ENCODE measurements at places on chromosomes 4 and X.

- DNase-seq = no peak
Observed at GRCh38 chr4:41998019-41998418, 7.7 kb downstream of the SLC30A9 start.

GRCh38 chrX:25941087-25941486 lies 197.1 kb upstream of the MAGEB18 start:
- DNase-seq = no peak

DNA sequence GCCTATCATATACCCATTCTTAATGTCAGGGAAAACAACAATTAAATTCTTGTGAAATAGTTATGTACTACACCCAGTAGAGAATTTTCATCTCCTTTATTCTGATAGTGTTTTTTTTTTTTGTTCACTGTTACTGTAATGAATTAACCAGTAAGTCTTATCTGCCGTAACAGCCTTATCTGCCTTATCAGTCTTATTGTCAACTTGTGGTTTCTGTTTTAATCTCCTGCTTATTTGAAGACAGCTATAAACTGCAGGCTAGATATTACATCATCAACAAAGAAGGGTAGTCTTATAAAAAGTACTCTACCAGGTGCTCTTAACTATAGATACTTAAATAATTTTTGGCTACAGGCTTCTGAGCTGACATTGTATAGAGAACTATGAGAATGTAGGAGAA lies 79.5 kb downstream of the MAGEB5 start:
- no peak for DNase-seq

GRCh38 chrX:39149761-39150160 lies 348.5 kb downstream of the MID1IP1 start:
- DNase-seq = peak; percentile 27

DNA sequence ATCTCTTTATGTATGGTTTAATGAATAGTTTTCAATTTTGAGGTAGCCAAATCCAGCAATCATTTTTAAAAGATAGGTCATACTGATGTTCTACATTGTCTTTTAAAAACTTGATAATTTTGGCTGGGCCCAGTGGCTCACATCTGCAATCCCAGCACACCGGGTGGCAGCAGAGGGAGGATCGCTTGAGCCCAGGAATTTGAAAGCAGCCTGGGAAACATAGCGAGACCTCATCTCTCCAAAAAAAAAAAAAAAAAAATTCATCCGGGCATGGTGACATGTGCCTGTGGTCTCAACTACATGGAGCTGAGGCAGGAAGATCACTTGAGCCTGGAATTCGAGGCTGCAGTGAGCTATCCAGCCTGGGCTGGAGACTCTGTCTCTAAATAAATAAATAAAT lies 419.8 kb downstream of the GALNTL6 start:
- no peak for DNase-seq

DNA sequence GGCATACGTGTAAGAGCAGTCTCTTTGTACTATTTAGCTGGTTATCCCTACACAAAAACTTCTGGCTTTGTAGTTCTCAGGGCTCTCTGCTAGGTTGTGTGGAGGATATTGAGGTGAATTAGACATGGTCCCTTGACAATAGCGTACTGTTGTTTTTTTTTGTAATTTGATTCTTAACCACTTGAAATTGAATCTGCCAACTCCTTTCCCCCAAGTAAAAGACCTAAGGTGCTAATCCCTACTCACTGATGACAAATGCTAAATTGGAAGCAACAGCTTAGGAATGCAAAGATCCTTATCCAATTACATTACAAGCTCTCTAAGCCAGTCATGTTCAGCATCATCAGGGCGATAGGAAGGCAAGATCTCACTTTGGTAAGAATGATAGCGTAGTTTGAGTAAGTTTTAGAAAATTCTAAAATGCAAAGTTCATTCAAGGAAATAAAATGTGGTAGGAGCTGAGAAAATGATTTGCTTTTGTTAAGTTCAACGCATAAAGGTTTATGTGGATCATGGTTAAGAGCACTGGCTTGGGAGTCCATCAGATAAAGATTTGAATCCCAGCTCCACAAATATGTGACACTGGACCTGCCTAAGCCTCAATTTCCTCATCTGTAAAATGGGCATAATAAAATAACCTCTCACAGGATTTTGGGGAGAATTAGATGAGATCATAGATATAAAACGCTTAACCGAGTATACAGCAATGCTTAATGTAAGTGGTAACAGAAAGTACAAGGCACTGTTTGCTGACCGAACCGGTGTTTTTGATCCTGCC lies 39.3 kb downstream of the DOCK11 start:
- DNase-seq = no peak

GRCh38 chr4:15992167-15992485 lies 29.2 kb upstream of the FGFBP2 start:
- no peak for DNase-seq

GRCh38 chr4:100103671-100104070 lies 86.6 kb downstream of the DDIT4L start:
- DNase-seq = no peak

- DNase-seq = no peak
Observed at GRCh38 chr4:71430609-71431008, 91.8 kb downstream of the SLC4A4 start.

DNA sequence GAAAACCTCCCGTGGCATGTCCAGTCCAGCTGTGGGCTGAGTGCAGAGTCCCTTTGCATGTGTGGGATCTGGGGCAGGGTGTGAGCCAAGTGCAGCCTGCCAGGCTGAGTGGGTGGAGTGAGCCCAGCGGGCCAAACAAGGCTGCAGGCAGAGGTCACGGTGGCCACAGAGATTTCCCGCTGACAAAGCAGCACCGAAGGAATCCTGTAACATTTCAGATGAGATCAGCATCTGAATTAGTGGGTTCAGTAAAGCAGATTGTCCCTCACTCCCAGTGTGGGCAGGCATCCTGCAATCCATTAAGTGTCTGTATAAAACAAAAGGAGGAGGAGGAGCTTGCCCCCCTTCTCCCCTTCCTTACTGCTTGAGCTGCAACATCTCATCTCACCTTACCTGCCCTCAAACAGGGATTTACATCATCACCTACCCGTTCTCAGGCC lies 324.4 kb downstream of the FAT4 start:
- DNase-seq = no peak

DNA sequence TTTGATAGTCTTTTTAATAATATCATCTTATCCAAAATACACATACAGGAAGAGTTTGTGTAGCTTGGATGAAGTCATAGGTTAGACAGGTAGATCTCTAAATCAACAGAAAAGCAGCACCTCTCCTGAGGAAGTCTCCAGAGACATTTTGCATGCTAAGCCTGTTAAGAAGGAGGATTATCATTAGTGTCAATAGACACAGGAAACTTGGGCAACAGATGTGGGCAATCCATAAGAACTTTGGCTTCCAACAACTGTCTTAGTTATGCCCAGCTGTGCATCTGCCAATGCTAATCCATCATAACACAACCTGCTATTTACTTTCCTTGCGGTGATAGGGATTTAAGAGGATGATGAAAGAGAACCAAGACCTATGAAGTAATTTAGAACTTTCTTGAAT lies 1052.6 kb downstream of the RPA4 start:
- DNase-seq = no peak

GRCh38 chr4:148852092-148852699 lies 410.0 kb upstream of the NR3C2 start:
- DNase-seq = no peak

GRCh38 chr4:75107755-75108612 lies 175.1 kb downstream of the PARM1 start:
- no peak for DNase-seq

- no peak for DNase-seq
Observed at GRCh38 chr4:109469915-109470314, 36.3 kb downstream of the SEC24B start.

DNA sequence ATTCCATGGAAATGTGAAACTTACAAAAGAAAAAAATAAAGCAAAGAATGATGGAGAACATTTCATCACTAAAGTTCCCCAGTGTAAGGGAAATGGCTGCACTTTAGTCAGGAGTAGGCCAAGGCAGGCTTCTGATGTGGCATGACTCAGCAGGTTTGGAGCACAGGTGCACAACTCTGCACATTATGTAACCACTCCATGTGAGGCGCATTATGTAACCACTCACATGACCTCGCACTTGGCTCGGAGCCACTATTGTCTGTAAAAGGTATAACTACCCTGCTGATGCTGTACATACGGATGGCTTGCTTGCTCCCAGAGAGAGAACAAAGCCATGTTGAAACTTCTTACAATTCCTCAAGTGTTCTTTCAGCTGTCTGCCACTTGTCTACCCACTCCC lies 727.6 kb downstream of the TRAM1L1 start:
- no peak for DNase-seq

- DNase-seq = no peak
Observed at GRCh38 chr4:14168919-14169318, 541.4 kb upstream of the BOD1L1 start.

DNA sequence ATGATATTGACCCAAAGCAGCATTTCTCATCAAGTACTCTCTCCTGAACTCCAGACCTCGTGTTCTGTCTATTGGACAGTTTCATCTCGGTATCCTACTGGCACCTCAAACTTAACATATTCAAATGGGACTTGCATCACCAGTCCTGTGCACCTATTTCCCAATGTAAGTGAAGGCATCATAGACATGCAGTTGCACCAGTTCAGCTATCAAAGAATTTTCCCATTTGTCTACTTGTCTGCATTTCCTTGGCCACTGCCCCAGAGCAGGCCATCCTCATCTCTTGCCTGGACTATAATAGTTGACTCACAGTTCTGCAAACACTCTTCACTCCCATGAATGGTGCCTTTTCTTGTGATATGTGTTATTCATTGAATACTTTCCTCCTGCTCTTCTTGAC lies 11.3 kb upstream of the LIMCH1 start:
- no peak for DNase-seq

Data from activated effector memory CD4-positive, alpha-beta T cell treated with Interleukin-2 at 50 U/mL for 16 hours (primary cell).